ENCODE measurements at places on chromosomes 2 and 18.

- peak; percentile 33 for DNase-seq
These were observed 67.5 kb downstream of the NYAP2 start for GRCh38 chr2:225466891-225467604.

GRCh38 chr2:134932864-134933526, 14.4 kb downstream of the CCNT2 start:
- no peak for DNase-seq

GRCh38 chr2:144559681-144560080, 39.8 kb upstream of the ZEB2 start:
- no peak for DNase-seq

DNA sequence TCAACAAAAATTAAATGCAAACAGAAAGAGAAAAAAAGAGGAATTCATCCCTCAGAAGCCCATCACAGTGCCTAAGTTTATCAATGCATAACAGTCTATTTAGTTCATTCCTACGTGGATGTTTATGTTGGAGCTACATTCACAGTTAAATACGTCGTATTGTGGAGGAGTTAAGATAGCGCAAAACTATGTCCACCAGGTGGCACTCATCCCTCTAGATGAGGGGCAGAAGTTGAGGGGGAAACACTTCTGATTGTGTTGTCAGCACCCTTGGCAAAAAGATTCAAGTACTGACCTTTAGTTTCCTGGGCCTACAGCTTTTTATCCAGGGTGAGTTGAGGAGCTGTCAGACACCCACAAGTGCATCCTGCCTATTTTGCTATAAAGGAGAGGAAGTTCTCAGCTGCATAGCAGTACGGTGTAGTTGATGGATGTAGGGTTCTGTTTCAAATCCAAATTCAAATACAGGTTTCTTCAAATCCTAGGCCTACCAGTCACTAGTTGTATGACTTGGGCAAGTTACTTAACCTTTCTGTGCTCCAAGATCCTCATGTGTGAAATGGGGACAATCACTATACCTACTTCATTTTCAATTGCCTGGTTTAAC, 26.8 kb upstream of the MYO1B start:
- peak; percentile 91 for DNase-seq

DNA sequence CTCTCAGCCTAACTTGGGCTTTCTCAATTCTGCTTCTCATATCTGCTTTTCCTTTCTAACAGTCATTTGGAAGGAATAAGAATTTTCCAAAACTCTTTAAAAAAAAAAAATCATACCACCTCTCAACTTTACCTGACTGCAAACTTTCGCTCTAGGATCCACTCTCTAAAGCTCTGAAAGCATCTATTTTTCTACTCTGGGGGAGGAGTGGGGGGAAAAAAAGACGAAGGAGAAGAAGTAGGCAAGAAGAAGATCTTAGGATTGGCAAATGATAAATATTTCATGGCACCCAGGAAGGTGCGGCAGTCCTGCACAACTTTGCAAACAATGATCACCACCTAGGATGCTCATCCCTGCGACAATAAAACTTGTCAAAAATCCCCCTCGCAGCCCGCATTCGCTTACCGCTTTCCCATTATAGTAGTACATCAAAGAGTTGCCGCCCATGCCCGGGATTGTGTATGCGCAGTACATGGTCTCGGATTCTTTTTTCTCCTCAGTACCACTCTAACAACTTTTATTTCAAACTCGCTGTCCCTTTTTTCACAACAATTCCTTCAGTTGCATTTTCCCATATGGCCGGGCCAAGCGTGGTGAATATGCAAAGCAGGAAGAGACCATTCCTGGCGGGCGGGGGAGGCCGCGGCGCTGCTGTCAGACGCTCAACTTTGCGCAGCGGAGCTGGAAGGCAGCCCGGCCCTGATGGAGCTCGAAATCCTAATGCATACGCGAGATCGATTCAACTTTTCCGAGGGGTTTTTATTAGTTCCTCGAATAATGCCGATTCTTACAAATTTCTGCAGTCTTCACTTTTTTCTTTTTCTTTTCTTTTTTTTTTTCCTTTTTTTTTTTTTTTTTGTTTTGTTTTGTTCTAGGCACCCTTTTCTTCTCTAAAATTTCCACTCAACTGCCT, 266.5 kb downstream of the TCF4 start:
- DNase-seq: peak; percentile 64

GRCh38 chr2:42035241-42035640, 12.6 kb upstream of the PKDCC start:
- no peak for DNase-seq

GRCh38 chr2:136653861-136654260, 111.5 kb upstream of the THSD7B start:
- DNase-seq: no peak

- DNase-seq: no peak
These were observed 769 bp downstream of the FAM110C start for GRCh38 chr2:45342-46130.

- DNase-seq: no peak
These were observed 1252.2 kb upstream of the TMEFF2 start for GRCh38 chr2:193446967-193447366.

DNA sequence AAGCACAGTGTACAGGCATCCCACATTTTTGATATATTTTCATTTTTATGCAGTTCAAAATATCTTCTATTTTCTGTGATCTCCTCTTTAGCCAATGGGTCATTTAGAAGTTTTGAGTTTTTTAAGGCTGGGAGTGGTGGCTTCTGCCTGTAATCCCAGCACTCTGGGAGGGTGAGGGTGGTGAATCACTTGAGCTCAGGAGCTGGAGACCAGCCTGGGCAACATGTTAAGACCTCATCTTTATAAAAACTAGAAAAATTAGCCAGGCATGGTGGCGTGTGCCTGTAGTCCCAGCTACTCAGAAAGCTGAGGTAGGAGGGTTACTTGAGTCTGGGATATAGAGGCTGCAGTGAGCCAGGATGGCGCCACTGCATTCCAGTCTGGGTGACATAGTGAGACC, 17.8 kb downstream of the UBR3 start:
- DNase-seq: no peak

DNA sequence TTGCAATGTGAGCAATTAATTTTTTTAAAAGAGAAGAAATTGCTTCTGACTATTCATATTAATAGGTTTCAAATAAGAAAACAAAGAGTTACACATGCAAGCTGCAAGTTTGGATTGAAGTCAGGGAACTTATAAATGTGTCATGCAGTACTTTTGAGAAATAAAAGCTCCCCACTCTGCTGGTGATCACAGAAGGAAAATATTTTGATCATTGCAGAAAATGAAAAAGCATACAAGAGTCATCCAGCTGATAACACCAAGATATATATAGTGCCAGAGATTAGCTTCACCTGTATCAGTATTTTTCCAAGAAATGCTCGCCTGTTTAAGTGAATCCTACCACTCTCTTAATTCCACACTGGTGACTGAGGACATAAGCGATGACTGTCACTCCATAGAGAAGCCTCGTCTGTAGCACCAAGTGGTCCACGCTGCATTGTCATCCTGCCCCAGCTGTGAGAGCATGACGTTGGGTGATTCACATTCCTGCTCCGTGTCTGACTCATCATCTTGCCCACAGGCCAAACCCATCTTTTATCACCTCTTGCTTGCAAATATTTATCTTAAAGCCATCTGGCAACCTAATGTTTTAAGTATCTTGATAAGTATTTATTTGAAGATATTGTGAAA, 178.0 kb downstream of the ASXL3 start:
- peak; percentile 86 for DNase-seq

GRCh38 chr2:68330691-68331090, 10.9 kb upstream of the CNRIP1 start:
- no peak for DNase-seq

DNA sequence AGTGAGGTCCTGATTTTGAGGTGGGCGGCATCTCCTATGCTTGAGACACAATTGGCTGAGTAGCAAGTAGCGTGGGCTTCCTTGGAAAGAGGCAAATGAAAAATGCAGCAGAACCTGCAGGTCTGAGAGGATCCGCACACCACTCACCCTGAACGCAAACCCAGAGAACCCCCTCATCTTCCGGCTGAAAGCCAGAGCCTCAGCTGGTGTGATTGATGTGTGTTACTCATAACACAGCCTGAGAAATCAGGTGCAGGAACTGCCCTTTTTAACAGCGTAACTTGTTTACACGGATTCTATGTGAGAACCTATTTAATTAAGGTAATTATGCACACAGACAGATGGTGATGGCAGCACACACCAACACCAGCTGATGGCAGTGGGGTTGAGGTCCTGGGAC, 123.4 kb downstream of the MRO start:
- no peak for DNase-seq

GRCh38 chr2:21267232-21267835, 143.6 kb downstream of the TDRD15 start:
- DNase-seq: no peak

DNA sequence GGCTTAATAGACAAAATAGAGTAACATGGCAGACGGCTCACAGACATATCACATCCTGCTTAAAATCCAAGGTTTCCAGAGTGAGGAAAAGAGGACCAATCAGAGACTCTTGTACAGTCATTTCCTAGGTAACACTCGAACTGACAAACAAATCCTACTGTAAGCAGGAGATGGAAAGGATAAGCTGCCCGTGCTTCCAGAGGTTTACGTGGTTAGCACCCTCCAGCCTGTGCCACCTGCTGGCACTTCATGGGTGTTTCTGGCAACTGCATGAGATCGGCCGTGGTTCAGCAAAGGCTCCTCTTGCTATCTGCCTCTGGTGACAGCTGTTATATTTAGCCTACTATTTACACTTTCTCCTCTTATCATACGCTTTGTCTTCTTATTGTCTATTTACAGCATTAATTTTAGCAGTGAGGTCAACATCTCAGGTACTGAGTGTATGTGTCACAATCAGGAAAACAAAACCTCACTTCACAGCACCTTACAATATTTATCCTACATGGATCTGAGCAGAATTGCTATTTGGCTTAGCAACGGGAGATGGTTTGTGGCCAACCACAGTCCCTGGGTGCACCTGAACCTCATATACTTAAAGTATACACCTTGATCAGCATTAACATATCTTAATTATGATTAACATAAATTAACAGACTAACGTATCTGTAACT, 226.9 kb downstream of the TMEM163 start:
- DNase-seq: peak; percentile 69

GRCh38 chr2:96844405-96844808, 586 bp upstream of the ANKRD23 start:
- DNase-seq: no peak

DNA sequence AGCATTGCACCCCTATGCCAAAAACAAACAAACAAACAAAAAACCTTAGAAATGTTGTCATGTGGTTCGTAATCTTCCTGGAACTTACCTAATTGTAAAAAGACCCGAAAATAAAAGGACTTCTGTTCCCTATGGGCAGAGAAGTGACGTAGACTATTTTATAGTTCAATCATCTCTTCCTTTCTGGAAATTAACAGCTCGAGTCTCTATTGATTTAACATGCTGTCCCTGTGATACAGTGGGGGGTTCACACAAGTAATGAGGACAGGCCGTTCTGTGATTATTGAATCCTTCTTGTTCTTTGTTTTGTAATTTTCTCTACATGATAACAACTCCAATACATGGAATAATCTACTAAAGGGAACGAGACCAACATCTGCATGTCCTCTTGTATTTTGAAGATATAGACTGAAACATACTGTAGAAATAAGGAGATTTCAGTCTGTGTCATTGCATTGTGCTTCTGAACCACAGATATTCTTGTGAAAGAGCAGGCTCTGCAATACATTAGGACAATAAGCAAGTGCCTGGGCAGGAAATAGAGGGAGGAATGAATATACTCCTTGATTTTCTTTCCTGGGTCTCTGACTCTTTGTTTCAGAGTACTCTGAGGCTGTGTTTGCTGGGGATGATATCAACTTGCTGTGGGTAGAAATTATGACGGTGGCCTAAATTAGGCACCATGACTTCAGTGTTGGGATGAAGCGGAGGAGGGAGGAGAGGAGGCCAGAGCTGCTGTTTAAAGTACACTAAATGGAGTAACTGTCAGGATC, 65.7 kb upstream of the PPM1B start:
- DNase-seq: no peak

GRCh38 chr2:26384183-26384582, 17.5 kb upstream of the DRC1 start:
- DNase-seq: no peak

DNA sequence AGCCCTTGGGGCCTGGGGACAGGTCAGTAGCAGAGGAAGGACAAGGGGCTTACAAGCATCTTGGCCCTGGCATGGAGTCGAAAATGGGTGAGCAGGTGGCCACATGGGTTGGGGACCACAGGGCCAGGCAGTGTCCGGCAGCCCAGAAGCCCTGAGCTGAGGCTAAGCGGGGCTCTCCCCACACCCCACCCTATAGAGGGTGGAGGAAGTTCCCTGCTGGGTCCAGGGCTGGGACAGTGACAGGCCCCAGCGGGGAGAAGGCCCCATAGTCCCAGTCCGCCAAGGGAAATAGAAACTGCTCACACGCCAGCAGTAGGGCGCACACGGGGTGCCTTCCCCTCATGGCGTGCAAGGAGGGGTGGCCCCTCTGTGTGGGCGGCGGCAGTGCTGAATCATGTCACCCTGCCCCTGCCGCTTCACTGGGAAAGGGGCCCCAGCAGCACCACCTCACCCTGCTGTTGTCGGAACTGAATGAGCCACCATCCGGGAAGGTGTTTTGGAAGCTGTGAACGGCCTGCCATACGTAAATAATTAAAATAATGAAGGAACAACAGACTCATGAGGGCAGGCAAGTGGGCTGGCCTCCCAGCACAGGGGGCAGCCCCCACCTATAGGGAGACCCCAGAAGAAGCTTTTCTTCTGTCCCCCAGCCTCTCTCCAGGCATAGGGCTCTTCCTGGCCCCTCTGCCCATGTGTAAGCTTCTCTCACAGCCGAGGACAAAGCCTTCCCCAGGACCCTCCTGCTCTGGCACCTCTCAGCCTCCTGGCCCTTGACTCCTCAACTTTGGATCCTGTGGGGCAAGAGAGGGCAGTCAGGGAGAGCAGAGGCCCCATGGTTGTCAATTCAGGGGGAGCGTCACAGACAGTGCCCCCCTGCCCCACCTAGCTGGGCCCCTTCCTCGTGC, 12.7 kb upstream of the DUSP2 start:
- DNase-seq: no peak

- DNase-seq: no peak
These were observed 253.3 kb upstream of the REV1 start for GRCh38 chr2:99743146-99743545.

- DNase-seq: no peak
These were observed 15.1 kb upstream of the C1QL2 start for GRCh38 chr2:119173556-119174060.

GRCh38 chr18:21706386-21706865, 1.9 kb upstream of the ABHD3 start:
- no peak for DNase-seq

DNA sequence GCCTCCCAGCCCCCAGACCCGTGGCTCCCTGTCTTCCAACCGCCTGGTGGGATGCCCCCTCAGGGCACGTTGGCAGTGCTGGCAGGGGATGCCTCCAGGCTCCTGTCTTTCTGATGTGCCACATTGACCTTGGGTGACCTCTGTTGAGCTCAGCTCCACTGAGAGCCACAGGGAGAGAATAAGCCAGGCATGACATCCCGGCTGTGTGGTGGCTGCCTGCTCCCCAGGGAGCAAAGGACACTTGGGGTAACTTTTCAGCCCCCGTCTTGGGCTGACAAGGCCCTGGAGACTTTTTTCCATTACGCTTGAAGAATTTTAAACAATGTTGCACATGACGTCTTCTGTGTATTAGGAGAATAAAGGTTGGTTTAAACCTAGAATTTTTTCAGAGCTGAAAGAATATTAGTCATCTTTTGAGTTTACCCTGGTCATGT, 246.0 kb downstream of the TSN start:
- no peak for DNase-seq
